ENCODE measurements at places on chromosomes 1 and 21.

GRCh38 chr1:91503975-91504530 lies 3.4 kb downstream of the CDC7 start:
- peaks cover 50% of the 10 kb centered on the region for H3K4me1 ChIP-seq
- H3K27me3 ChIP-seq: no peaks in the 10 kb centered on the region
- no peak overlapping the region for H3K27ac ChIP-seq
- H3K36me3 ChIP-seq: peaks cover 32% of the 10 kb centered on the region
- H3K4me3 ChIP-seq: no peak overlapping the region

GRCh38 chr1:246035060-246035541 lies 472.0 kb downstream of the SMYD3 start:
- no peaks in the 10 kb centered on the region for H3K36me3 ChIP-seq
- no peak overlapping the region for H3K4me3 ChIP-seq
- no peaks in the 10 kb centered on the region for H3K4me1 ChIP-seq
- DNase-seq: no peak

GRCh38 chr1:205500240-205501233 lies 3.9 kb upstream of the CDK18 start:
- no peak for DNase-seq
- no peak overlapping the region for H3K4me3 ChIP-seq
- peaks cover 9% of the 10 kb centered on the region for H3K4me1 ChIP-seq

DNA sequence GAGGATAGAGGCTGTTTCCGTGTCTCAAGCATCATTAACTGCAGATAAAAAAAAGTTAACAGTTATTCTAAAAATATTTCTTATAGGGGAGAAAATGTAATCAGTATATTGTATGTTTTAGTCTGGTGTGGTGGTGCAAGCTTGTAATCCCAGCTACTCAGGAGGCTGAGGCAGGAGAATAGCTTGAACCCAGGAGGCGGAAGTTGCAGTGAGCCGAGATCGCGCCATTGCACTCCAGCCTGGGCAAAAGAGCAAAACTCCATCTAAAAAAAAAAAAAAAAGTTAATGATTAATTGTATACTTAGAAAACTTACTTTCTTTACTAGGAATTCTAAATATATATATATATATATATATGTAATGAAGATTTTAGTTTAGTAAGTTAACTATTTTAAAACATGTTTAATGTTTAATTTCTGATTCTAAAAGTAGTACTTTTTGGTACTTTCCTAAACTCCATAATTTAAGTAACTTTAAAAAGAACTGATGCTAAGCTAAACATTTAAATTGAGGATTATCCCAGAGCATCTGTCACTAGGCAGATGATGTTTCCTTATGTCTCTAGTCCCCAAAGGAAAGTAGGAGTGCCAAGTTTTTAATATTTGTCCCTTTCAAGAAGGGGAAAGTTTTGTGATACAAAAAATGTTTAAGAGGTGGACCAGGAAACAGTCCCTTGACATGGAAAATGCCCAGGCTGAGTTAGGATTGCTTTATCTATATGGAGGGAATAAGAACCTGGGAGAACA lies 66.3 kb downstream of the DYRK1A start:
- no peak overlapping the region for H3K4me3 ChIP-seq
- no peak for DNase-seq
- no peak overlapping the region for H3K27ac ChIP-seq
- H3K36me3 ChIP-seq: peaks cover 36% of the 10 kb centered on the region
- H3K4me1 ChIP-seq: peaks cover 19% of the 10 kb centered on the region

DNA sequence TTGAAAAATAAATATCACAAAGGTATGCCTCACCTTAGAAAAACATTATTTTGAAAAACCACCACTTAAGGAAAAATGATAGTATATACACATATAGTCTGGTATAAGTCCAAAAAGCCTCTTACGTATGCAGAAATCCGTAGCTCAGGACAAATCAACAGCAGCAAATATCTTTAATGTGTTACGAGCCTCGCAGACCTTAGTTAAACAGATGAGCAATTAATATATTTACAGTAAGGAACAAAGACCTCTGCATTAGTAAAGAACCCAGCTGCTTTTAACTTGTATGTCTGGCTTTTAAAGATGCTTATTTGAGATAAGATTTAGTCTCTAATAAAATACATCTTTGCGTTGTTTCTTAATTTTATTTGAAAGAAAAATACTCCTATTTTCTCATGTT lies 79.9 kb upstream of the CHRM3 start:
- H3K27ac ChIP-seq: no peak overlapping the region
- no peak for DNase-seq
- H3K4me1 ChIP-seq: no peaks in the 10 kb centered on the region
- H3K36me3 ChIP-seq: no peaks in the 10 kb centered on the region
- no peaks in the 10 kb centered on the region for H3K27me3 ChIP-seq

Measured in activated CD4-positive, alpha-beta memory T cell treated with anti-CD3 and anti-CD28 coated beads, Interleukin-2, amount 10 ng/mL, durations not matched to agents 7 days and 5 days (primary cell).